ENCODE measurements at places on chromosomes 3 and 15.

DNA sequence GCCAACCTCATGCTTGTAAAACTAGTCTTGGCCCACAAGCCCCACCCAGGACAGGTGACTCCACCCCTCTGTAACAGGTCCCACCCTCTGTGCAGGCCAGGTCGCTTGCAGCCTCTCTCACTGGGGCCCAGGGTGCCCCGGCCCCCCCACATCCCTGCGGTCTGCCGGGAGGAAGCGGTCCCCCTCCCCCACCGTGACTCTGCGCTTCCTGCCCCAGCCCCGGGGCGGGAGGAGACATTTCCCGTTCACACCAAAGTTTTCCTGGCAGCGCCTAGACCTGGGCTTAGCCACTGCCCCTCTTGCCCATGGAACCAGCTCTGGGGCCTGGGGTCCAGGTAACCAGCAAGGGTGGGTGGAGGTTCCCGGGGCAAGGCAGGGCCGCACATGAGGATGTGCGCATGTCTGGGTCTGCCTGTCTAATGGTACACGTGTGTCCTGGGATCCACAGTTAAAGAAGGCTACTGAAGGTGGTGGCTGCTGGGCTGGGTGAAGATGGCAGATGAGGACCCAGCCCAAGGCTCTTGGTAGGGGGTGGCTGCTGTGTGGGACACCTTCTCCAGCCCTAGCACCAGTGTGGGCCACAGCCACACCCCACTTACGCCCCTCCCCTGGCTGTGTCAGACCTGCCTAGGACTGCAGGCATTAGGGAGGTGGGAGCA, 8.4 kb downstream of the NBEAL2 start:
- DNase-seq = peak; percentile 87

DNA sequence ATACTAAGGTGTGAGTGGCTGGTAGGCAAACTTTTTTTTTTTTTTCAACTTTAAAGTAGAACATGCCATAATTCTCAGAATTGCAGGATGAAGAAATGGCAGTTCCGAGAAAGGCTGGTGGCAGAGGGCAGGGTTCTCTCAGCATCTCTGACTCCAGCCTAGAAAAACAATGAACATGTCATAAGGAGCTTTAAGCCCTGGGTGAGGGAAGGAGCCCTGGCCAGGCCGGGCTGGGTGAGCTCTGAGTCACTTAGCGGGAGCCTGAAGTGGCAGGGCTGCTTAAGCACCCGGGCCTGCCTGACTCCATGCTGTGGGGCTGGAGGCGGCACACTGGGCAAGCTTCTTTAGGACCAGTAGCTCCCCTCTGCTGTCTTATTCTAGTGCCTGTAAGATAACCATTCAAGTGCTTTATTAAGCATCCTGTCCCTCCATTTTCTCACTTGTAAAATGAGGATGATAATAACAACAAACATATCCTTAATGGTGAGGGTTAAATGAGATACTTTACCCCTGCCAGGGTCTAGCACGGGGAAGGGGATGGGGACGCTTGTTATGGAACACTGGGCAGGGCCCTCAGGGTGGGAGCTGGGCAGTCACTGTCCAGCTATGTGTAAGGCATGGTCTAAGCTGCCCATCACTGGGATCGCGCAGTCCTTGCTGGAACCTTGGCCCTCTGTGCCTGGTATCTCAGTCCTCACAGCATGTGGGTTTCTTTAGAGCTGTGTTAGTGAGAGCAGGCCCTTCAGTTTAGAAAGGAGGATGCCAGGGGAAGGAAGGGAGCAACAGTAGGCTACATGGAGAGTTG, 18.4 kb downstream of the SMAD6 start:
- DNase-seq = no peak

DNA sequence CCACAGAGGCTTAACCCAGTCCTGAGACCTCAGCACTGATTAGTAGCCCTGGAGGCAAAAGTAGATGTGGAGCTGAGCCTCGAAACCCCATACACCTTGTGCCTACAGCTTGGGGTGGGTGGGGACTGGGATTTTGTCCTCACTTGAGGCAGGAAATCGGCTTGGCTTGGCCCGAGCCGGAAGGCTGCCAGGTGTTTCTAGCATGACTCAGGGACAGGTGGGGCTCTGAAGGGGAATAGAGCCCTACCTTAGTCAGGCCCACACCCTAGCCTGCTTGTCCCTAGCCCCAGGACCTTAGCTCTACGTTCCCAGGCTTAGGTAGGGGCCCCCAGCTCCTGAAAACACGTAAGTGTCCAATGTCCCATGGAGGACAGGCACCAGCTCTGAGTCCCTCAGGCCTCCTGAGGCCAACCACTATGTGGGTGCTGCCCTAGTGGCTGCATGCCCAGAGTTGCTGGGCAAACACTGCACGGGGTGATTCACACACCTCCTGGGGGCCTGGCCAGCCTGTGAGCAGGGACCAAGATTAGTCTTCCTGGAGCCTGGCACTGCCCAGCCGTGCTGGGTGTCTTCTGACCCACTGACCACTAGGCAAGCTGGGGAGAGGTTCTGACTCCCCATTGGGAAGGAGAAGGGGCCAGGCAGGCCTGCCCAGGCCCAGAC, 3.1 kb downstream of the MST1R start:
- no peak for DNase-seq

DNA sequence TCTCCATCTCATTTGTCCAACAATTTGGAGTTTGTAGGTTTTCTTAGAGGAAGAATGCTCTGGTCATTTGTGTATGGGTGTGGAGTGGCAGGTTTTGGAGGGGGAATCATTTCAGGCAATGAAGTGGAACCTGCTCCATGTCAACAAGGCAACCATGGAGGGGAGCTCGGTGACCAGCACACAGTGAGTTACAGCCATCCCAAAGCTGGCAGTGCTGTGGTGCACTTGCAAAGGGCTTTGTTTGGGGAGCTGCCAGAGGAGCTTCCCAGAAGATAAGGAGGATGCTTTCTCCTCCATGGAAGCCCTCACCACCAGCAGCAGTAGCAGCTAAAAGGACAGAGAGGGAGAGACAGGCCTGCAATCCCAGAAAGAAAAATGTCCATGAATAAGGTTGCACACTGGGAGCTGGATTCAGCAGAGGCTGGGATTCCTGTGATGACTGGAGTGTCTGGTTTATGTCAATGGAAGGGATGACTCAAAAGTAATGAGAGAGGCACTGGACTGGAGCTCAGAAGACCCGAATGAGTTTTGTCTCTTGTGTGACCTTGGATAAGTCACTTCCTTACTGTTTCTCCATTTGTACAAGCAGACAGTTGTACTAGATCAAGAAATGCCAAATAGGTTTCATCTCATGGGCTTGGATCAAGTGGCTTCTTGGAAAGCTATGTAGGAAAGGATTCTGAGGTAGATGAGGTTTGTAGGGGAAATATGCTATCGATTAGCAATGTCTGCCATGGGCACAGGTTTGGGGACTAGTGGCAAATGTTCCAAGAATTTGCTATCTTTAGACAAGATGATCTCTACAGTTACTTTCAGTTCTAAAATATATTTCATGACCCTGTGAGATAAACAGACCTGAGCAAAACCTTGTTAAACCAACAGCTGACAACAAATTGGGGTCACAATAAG, 27.2 kb upstream of the UBE2Q2 start:
- no peak for DNase-seq

DNA sequence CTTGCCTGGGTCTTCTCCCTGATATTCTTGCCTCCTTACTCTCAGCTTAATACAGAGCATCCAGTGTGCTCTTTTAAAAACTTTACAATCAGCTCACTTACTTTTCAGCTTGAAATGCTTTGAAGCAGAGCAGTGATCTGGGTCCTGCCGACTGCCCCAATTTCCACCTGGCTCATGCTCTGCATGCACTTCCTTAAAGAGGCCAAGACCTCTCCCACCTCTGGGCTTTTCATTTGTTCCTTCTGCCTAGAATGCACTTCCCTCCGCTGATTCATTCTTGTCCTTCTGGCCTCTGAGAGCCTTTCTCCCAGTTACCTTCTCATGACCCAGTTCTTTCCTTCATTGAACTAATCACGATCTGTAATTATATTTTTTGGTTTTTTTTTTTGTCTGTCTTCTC, 1.9 kb upstream of the CCNDBP1 start:
- DNase-seq = no peak

DNA sequence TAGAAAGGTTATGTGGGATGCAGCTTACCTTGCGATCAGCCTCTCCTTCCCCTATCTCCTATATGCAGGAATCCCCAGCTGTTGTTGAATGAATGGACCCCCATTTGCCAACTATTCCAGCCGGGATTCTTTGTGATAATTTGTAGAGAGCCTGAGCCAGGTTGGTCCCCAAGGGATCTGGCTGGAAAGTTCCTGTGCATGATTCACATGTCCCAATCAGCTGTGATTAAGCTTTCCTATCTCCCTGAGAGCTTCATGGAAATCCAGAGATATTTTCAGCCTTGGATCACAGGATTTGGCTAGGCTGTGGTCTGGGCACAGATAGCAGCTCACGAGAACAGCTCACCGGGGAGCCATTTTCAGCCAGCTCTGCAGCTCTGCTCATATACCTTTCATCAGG, 76.7 kb downstream of the ARNT2 start:
- DNase-seq = no peak

GRCh38 chr3:36795622-36796021, 31.3 kb upstream of the DCLK3 start:
- DNase-seq = no peak

DNA sequence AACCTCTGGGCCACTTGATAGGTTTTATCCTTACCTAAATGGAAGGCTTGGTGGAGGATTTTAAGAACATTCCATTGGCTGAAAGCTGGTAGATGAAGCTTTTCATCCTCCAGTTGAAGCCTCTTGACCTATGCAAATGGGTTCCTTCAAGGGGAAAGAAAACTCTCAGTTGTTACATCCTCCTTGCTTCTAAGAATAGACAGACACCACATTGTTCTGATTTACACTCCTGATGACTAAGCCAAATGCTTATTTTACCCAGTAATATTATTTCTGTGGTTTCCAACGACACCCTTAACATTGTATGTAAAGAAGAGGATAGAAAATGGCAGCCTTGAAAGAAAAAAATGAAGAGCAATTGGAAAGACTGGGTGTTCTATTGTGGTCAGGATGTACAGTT, 480.5 kb downstream of the OTOL1 start:
- no peak for DNase-seq

- DNase-seq = no peak
Measured at GRCh38 chr3:152037953-152038352, 164.5 kb downstream of the SUCNR1 start.

DNA sequence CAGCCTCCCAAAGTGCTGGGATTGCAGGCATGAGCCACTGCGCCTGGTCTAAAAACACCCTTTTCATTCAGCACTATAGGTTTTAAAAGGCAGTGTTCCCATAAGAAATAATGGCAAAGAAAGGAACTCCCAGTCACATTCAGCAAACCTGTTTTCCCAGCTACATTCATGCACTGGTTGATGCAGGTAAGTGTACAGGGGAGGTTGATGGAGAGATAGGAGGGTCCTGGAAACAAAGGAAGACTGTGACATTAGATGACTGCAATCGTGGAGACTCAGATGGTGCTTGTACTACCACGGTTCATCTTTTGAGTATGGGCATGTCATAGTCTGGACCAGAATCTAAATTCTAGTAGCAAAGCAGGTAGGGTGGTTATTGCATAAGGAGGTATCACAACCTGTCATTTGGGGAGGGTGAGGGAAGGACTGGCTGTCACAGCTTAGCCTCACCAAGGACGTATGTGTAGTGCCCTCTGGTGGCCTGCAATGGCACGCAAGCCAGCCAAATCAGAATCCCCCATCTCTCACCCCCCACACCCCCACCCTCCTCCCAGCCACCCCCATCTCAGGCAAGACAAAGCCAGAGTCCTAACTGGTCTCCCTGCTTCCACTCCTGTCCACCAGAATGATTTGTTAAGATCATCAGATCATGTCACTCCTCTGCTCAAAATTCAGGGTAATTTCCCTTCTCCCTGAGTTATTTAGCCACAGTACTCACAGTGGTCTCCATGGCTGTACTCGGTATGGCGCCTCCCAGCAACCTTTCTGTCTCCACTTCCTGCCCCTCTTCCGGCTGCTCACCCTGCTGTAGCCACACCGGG, 28.8 kb upstream of the UBL7 start:
- DNase-seq = peak; percentile 63

DNA sequence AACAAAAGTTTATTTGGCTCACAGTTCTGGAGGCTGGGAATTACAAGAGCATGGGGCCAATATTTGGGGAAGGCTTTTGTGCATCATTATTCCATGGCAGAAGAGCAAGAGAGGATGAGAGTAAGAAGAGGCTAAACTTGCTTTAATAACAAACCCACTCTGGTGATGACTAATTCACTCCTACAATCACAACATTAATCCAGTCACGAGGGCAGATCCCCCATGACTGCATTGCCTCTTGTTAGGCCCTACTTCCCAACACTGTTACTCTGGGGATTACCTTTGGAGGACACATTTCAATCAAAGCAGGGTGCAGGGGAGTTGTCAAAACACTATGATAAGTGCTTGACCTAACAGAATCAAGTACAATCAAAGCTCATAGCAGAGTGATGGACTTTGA, 181.7 kb downstream of the BBX start:
- no peak for DNase-seq

- no peak for DNase-seq
Measured at GRCh38 chr3:14785207-14786155, 33.3 kb upstream of the FGD5 start.

GRCh38 chr3:13272831-13273603, 147.1 kb downstream of the NUP210 start:
- DNase-seq = no peak

DNA sequence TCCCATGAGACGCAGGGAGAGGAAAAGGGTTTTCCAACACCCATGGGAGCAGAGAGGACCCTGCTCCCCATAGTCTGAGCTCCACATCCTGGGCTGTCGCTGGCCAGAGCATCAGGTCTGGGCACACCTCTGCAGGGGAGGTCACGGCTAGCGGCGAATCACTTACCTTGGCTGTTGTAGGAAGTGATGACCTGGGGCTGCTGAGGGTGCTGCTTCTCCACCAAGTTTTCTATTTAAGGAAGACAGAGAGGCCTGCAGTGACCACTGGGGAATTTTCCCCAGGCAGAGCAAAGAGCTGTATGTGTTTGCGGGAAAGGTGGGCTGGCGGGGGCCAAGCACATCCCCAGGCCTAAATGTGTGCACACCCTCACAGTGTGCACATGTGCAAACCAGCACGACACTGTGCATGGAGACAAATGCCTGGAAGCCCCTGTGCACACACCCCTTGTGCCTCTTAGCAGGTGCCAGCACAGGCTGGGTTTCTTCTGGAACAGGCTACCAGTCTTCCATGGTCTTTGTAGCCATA, 7.6 kb downstream of the KY start:
- DNase-seq = no peak

DNA sequence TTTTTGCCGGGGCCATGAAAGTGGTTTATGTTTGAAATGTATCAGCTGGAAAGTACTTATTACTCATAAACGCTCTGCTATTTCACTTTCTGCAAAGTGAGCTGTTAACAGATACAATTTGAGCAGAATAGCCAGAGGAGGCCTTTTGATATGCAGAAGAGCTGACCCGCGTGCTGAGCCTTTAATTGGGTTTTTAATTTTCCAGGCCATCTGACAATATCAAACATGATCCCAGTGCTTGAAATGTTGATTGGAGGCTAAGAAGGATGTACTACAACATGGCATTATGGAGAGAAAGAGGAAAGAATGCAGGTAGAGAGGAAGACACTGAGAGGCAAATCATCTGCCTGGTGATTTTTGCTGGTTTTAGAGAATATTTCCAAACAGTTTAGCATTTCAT, 261.3 kb upstream of the MEIS2 start:
- no peak for DNase-seq
